ENCODE measurements at places on chromosomes 16 and 17. TPM values are rescaled to one million over a fixed set of nuclear protein-coding genes. Genes with fewer than 3 reads are reported as not detected.

The CACNG4 gene
- 0.99 TPM for total RNA-seq

The CTRB1 gene
- not detected for total RNA-seq

The MT4 gene
- not detected for total RNA-seq

The RNF112 gene
- not detected for total RNA-seq

The KRT12 gene
- not detected for total RNA-seq

The APOBR gene
- total RNA-seq, result not detected

Data from airway epithelial cell (primary cell).